Neural progenitor cell (in vitro differentiated cells): ENCODE measurements at places on chromosomes 11 and 22. TPM values are rescaled to one million over a fixed set of nuclear protein-coding genes. Genes with fewer than 3 reads are reported as not detected.

PLAAT4 gene
- total RNA-seq, result not detected in 2 replicates

HEPHL1 gene
- total RNA-seq, result 0.02 TPM in 1 of 2 replicates, not detected in the other

CCDC15 gene
- 7.4 and 11.2 TPM in 2 replicates for total RNA-seq

CATSPER1 gene
- not detected in 2 replicates for total RNA-seq

TRPM5 gene
- 0.34 TPM in 1 of 2 replicates, not detected in the other for total RNA-seq

ELMOD1 gene
- total RNA-seq, result 0.19 TPM in 1 of 2 replicates, not detected in the other

APOA4 gene
- 0.12 and 0.56 TPM in 2 replicates for total RNA-seq

CASP5 gene
- total RNA-seq, result not detected in 2 replicates

MIOX gene
- total RNA-seq, result not detected in 2 replicates

UCP3 gene
- total RNA-seq, result 1.5 TPM in 1 of 2 replicates, not detected in the other

TMPRSS5 gene
- 0.74 TPM in 1 of 2 replicates, not detected in the other for total RNA-seq
